ENCODE measurements at places on chromosomes 7 and 10. TPM values are rescaled to one million over a fixed set of nuclear protein-coding genes. Genes with fewer than 3 reads are reported as not detected.

Gene ELMO1
- total RNA-seq: 86.9 TPM

Gene TBRG4
- 35.0 TPM for total RNA-seq

Gene UPK3BL2
- 41.7 TPM for total RNA-seq

GRCh38 chr10:51767103-51767763 lies 67.8 kb upstream of the CSTF2T start:
- H3K36me3 ChIP-seq: no peaks in the 10 kb centered on the region
- H3K27me3 ChIP-seq: no peaks in the 10 kb centered on the region
- no peak for DNase-seq

DNA sequence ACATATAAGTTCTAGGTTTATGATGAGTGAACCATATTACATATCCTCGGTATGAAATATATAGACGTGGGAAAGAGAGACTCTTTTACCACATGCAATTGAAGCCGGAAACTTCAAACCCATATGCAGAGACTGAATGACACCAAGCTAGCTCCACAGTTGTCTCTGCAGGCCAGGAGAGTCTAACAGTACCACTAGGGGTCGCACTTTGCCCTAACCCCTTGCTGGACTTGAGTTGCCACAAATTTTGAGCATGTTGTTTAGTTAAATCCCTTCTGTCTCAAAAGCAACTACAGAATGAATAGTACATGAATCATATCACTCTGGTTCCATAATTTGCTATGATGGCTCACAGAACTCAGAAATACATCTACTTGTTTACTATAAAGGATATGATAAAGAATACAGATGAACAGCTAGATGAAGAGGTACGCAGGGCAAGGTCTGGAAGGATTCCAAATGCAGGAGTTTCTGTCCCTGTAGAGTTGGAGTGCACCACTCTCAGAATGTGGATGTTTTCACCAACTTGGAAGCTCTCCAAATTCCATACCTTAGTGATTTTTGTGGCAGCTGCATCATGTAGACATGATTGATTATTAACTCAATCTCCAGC lies 112.4 kb upstream of the YAE1 start:
- H3K36me3 ChIP-seq: no peaks in the 10 kb centered on the region
- no peak for DNase-seq
- no peaks in the 10 kb centered on the region for H3K4me1 ChIP-seq
- H3K27ac ChIP-seq: no peak overlapping the region
- H3K27me3 ChIP-seq: no peaks in the 10 kb centered on the region

DNA sequence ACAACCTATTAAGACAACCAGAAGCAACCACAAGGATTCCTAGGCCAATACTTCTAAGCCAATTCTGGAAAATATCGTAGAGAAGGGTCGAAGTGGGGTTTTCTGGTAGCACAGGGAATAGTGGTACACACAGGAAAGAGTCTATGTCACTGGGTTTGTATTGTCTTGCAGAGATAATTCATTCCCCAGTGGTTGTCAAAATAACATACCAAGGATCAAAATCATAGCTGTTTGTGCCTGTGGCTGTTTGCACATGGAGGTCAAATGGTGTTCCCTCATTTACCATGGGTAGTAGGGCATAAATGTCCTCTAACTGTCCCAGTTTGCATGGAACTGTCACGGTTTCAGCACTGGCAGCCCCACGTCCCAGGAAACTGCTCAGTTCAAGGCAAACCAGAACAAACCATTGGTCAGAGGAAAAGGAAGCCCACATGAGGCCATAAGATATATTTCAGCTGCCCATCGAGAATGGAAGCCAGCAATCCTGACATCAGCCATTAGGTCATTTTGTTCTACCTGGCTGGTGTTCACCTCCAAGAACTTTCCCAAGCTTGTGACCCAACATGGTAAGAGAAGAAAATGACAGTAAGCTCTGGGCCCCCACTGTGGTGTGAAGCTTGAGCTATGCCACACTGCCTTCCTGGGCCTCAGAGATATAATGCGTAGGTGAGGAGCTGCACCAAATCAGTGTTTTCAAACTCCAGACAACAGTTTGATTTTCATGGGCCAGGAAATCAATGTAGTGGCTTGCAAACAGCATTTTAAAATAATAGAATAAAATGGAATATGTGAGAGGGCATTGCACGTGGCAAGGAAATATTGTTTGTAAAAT lies 53.9 kb upstream of the NFE2L3 start:
- H3K4me3 ChIP-seq: no peak overlapping the region
- no peaks in the 10 kb centered on the region for H3K27me3 ChIP-seq
- H3K4me1 ChIP-seq: no peaks in the 10 kb centered on the region
- H3K36me3 ChIP-seq: no peaks in the 10 kb centered on the region
- no peak overlapping the region for H3K27ac ChIP-seq
- DNase-seq: no peak

- DNase-seq: peak; percentile 45
- peaks cover 5% of the 10 kb centered on the region for H3K4me1 ChIP-seq
- H3K27ac ChIP-seq: no peak overlapping the region
- no peak overlapping the region for H3K4me3 ChIP-seq
- no peaks in the 10 kb centered on the region for H3K36me3 ChIP-seq
These were observed 33.9 kb downstream of the BNIP3 start for GRCh38 chr10:131947631-131948347.

GRCh38 chr10:127228195-127228787 lies 31.9 kb upstream of the INSYN2A start:
- H3K36me3 ChIP-seq: no peaks in the 10 kb centered on the region
- no peaks in the 10 kb centered on the region for H3K27me3 ChIP-seq
- DNase-seq: peak; percentile 57
- no peak overlapping the region for H3K27ac ChIP-seq
- no peaks in the 10 kb centered on the region for H3K4me1 ChIP-seq
